ENCODE measurements at places on chromosomes 7 and 10.

- DNase-seq = no peak
Observed at GRCh38 chr7:98369726-98370125, 31.2 kb downstream of the BAIAP2L1 start.

DNA sequence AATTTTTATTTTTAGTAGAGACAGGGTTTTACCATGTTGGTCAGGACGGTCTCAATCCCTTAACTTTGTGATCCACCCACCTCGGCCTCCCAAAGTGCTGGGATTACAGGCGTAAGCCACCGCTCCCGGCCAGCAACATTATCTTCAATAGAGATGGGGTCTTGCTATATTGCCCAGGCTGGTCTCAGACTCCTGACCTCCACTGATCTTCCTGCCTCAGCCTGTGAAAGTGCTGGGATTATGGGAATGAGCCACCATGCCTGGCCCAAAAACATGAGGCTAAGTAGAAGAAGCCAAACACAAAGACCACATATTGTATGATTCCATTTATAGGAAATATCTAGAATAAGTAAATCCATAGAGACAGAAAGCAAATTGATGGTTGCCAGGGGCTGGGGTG is 19.1 kb upstream of the CYTH3 start:
- no peak for DNase-seq

DNA sequence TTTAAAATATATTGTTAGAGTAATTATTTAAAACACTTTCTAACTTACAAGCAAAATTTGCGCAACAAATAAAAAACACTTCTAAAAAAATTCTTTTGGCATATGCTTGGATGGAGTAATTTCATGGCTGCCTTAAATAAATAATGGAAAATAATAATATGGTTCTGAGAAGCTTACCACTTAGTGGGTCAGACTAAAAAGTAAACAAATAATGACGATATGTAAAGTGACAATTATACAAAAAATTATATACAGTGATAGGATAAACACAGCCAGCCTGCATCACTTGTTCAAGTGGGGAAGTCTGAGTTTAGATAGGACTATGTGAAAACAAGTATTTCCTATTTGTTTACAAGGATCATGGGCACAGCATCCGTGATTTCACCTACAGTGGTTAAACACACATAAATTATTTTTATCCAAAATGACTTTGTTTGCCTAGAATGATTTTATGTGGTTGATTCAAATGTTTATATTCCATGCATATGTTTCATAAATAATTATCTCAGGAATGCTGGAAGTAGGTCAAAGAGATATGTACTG is 141.7 kb upstream of the SEMA3D start:
- DNase-seq = no peak

- DNase-seq = no peak
Observed at GRCh38 chr7:7959979-7960670, 8.5 kb upstream of the GLCCI1 start.

GRCh38 chr10:5645375-5645774 is 21.0 kb downstream of the ASB13 start:
- DNase-seq = peak; percentile 38

DNA sequence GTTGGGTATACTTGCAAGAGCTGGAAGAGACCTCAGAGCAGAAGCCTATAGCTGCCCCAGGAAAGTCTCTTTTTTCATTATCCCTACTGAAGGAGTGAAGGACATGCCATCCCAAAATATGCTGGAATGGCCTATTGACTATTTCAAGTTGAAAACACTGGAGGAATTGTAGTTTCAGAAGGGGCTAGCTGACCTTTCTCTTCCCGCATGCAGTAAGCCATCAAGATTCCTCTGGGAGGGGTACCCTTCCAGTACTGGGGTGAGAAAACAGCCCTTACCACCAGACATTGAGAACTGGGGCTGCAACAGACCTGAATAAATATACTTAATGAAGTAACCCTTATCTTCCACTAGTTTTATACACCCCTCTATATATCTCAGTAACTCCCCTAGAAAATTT is 41.7 kb downstream of the CHCHD3 start:
- DNase-seq = no peak

- no peak for DNase-seq
Observed at GRCh38 chr7:49324040-49324439, 399.7 kb downstream of the CDC14C start.

GRCh38 chr10:75462865-75463264 is 31.4 kb downstream of the LRMDA start:
- DNase-seq = no peak

DNA sequence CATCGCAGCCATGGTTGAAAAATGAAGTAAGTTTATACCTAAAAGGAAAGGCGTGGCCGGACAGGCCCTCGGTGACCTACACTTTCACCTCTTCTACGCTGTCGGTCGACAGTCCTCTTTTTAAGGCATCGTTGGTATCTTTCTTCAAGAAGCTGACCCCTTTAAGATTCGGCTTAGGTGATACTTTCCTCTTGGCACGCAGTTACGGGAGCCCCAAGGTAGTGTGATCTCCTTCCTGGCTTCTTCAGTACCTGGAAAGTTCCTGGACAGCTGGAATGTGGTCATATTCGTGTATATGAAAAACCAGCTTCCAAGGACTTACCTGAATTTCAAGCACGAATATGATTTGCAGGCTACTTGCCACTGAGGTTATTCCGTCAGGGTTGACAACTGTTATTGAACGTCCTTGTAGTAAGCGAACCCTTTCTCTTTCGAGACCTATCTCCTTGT is 885 bp upstream of the SYPL1 start:
- no peak for DNase-seq

GRCh38 chr7:82700741-82701140 is 257.2 kb upstream of the CACNA2D1 start:
- no peak for DNase-seq

DNA sequence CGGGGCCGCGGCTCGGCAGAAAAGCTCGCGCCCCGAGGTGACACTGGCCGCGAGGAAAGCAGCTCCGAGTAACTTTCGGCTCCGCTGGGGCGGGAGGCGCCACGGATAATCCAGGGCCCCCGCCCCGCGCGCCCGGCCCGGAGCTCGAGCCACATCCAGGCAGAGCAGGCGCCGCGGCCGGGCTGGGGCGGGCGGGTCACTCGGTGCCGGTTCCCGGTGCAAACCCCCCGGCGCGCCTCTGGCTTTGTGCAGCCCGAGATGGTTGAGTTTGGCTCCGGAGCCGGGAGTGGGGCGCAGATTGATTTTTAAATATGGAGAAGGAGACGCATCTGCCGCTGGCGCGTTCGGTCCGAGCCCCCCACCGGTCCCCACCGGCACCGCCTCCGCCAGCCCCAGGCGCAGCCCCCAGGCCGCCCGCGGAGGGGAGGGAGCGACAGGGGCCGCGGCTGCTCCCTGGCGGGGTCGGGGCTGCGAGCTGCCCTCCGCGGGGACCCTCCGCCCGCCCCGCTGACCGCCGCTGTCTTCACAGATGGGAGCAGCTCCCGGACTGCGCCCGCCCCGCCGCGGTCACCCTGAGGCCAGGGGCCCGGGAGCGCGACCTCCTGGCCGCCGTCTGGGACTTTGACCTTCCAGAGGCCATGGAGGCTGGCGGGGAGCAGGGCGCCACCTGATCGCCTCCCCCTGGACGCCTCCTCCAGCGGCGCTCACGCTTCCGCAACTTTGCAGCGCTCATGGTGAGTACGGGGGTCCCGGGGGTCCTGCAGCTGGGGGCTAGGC is 643 bp downstream of the ADGRA1 start:
- no peak for DNase-seq

DNA sequence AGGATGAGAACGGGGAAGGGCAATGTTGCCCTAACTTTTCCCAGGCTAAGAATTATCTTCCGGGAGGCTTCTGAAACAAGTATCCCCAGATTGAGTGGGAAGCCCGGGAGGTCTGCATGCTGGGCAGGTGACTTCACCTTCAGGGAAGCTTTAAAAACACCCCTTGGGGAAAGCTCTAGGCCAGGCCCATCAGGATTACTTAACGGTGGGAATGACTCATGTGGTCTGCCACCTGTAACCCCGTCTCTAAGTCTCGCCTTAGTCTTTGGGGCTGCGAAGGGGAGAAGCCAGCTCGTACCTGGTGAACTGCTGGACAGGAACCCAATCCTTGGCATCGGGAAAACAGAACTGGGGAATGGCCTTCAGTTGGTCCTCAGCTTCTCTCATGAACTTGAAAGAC is 80.1 kb upstream of the MKRN1 start:
- peak; percentile 67 for DNase-seq

DNA sequence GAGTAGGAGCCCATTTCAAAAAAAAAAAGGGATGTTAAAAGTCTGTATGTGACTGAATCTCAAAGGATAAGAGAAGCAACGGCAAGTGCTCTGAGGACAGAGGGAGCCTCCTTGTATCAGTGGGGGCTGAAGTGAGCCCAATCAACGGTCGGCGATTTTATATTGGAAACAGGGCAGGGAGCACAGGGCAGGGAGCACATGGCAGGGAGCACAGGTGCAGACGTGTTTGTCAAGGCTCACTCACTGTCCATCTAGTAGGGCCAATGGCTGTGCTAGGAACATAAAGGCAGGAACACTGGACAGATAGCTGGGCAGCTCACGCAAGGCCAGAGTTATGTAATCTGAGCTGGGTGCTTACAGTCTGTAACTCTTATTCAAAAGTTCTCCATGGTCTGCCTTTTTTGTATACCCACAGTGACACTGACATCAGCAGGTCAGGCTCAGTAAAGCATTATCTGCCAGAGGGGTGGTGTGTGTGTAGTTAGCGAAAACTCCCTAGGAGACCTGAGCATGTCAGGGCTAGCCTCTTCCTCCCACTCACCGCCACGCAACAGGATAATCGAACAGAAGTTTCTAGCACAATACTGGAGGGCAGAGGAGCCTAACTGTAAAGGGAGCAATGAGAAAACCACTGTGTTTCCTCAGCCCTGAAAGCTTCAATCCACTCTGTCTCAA is 15.4 kb downstream of the AKR1B1 start:
- no peak for DNase-seq

GRCh38 chr10:90179696-90180407 is 478.5 kb downstream of the KIF20B start:
- peak; percentile 43 for DNase-seq

GRCh38 chr10:15136129-15137035 is 32.1 kb downstream of the NMT2 start:
- no peak for DNase-seq

GRCh38 chr7:117411539-117411938 is 15.8 kb downstream of the ASZ1 start:
- DNase-seq = no peak

GRCh38 chr10:60732807-60733516 is 45.3 kb upstream of the CDK1 start:
- peak; percentile 78 for DNase-seq

All from kidney tubule cell (primary cell).